ENCODE measurements at places on chromosomes 6 and 20. TPM values are rescaled to one million over a fixed set of nuclear protein-coding genes. Genes with fewer than 3 reads are reported as not detected.

The DYNLT2 gene
- total RNA-seq: 4.3 TPM

- no peak for DNase-seq
Measured at GRCh38 chr6:159214281-159214680, 45.1 kb downstream of the FNDC1 start.

GRCh38 chr6:31243508-31243907 lies 28.4 kb downstream of the HLA-C start:
- DNase-seq: no peak

GRCh38 chr6:41325446-41326066 lies 9.9 kb upstream of the NCR2 start:
- no peak for DNase-seq

The CCN2 gene
- 34.7 TPM for total RNA-seq

The LHFPL5 gene
- not detected for total RNA-seq

The TBXT gene
- total RNA-seq: not detected

GRCh38 chr6:8857160-8857559 lies 421.8 kb upstream of the SLC35B3 start:
- DNase-seq: no peak

DNA sequence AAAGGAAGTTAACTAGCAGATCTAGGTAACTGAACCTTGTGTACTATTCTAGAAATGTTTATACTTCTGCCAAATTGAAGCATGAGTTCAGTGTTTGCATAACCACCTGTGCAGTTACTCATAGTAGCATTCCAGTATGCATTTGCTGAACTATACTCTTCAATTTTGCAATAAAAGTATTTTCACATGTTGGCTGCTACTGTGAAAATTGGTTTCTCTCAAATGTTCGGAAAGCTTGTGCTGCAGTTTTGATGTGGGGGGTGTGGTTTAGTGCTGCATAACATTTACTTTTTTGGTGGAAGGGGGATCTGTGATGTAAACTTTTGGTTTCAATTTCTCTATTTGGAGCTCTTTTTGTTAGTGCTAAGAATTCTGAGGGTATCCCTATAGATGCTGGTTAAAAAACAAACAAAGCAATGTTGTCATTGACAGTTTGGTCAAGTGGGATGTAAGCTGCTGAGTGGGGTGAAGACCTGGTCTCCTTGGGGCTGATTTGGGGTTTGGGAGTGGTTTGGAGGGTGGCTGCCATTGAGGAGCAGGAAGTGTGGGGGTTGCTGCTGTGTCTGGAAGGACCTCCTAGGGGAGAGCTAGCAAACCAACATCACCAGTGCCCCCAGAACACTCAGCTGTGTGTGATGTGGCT lies 87.8 kb downstream of the CARMIL1 start:
- no peak for DNase-seq

GRCh38 chr6:99334526-99335127 lies 14.8 kb downstream of the FAXC start:
- peak; percentile 58 for DNase-seq

- no peak for DNase-seq
Measured at GRCh38 chr6:89975991-89976693, 81.9 kb downstream of the GJA10 start.

DNA sequence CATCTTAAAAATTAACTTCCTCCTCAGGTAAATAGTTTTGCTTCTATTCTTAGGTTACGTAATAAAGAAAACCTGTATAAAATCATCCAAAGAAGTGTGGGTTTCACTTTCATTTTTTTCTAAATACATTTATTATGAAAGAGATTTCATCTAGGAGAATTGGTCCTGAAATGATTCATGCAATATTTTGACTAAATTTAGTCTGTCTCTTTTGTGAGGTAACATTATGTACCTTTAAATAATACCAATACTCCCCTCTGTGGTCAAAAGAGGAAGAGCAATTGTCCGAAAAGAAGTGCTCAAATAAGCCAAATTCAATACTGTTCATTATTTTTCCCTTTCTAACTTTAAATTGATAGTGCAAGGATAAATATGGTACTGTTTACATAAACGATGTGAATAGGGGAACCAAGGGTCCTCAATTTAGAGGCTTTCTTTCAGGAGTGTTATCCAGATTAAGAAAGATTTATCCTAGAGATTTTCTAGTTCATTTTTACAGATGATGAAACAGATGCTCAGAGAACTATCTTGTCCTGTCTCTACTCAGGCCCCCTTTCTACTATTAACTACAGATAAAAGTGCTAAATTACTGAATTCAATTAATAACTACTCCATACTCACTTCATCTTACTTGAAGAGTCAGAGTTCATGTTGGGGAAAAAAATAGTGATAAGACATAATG lies 26.2 kb downstream of the CYP39A1 start:
- peak; percentile 33 for DNase-seq

The CLPSL1 gene
- total RNA-seq: not detected

The BPI gene
- total RNA-seq: not detected

DNA sequence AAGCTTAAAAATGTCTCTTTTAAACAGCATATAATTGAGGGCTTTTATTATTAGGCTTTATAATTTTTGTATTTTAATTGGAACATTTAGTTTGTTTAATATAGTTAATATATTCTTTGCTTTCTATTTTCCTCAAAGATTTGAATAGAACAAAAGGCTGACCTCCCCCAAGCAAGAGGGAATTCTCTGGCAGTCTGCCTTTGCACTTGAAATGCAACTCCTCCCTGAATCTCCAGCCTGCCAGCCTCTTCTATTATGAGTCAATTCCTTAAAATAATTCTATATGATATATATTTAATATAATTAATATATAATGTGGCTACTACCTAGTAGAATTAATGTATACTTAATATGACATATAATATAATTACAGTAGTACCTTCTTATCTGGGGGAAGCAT lies 69.2 kb downstream of the PTPRA start:
- no peak for DNase-seq

The VGLL2 gene
- not detected for total RNA-seq

DNA sequence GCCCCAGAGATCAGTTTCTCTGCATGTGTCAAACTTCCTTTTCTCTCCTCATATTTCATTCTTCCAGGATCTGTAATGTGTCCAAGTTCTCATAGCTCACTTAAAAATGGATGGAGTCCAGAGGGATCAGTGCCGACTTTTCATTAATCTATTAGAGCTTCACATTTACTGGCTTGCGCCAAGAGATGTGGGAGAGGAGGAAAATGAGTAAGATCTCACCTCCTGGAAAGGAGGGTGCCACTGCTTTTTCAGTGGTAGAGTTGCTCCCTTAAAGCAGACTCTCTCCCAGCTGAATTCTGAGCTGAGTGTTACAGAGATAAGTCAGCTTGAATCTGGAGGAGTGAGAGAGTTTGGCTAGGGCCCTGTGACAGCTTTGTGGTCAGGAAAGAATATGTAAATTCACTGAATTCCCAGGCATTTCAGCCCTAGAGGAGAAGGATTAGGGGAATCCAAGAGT lies 175.9 kb downstream of the SOX4 start:
- no peak for DNase-seq

- DNase-seq: no peak
Measured at GRCh38 chr6:39386487-39386886, 64.0 kb upstream of the KCNK16 start.

DNA sequence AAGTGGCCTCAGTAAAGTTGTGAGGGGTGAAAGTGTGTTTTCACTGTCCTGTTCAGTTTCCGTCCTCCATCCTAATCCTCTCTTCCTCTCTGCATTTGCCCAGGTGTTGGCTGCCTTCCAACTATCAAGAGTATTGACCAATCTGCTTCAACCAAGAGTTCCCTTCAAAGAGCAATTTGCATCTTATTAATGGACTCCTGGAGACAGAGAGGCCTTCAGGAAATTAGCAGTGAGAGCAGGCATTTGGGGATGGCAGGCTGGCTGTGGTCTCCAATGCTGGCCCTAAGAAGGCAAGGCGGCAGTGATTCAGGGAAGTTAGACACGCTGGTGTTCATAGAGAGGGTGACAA lies 77.2 kb downstream of the GPR6 start:
- no peak for DNase-seq

DNA sequence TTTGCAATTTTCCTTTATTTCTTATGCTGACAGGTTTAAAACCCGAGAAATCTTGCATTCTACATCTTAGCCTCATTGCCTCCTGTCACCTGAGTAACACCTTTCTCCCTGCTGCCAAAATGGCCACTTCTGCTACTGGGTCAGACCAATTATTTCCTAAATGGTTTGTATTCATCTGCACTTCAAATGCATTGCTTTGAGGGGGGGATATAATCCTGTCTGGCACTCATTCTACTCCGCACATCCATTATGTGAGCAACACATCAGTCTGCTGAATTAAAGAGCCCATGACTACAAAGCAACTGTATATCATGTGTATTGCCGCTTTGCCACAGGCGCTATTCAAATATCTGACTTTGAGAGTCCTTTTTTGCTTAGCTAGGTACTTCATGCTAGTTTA lies 141.6 kb upstream of the TSHZ2 start:
- DNase-seq: no peak

GRCh38 chr6:117504478-117505144 lies 22.1 kb downstream of the DCBLD1 start:
- DNase-seq: peak; percentile 68

GRCh38 chr6:148892247-148892646 lies 145.4 kb downstream of the UST start:
- DNase-seq: no peak

DNA sequence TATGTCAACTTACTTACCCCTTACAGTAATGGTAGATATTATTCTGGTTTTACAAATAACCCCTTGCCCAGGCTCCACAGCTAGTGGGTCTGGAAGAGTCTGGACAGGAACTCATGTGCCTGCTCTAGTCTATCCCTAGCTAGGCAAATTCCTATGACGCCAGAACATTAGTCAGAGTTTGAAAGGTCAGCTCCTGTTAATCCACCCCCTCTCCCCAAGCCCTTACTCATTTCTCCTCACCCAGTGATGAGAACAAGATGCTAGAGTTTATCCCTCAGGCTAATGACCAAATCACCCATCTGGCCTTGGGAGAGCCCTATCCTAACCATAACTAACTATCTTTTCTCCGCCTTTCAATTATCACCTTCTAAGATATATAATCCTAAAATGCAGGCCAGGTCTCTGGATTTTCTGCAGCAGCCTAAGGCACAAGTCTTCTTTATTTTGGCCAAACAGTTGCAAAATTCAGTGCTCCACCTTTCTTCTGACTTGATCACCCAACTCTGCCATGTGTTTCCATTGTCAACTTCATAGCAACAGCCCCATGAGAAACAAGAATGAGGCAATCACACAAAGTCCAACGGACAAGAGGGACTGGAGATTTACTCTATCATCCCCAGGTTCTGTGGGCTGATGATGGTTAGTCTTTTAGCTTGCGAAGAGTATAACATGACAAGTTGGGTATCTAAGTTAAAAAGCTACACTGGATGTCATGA lies 113.3 kb downstream of the TASP1 start:
- peak; percentile 68 for DNase-seq

DNA sequence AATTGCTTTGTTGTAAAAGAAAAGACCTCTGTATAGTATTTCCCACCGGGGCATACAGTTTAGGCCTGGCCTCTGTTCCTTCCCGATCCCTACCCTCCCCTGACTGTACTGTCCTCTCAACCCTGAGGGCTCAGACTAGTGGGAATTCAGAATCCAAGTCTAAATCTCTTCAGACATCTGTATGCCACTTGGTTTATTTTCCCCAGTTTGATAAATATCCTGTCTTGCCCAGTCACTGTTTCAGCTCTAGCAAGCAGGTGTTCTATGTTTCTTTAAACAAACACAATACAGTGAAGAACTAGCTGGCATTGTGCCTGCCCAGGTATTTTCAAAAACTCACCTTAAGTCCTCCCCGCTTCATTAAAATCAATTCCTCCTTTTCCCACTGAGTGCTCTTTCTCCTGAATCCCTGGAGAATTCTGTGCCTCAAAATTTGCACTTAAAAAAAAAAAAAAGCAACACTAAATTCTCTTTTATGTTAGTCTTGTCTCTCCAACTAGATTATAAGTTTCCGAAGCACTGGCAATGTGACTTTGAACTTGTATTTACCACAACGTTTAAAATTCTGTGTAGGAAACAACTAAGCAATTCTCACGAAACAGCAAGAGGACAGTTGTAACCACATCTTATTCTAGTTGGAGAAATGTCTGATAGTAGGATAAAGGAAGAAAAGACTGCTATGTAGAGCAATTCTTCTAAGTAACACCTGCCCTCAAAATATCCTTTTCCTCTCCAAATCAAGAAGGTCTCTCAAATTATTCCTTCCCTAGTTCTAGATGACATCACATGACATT lies 112.0 kb upstream of the CARMIL1 start:
- no peak for DNase-seq

GRCh38 chr6:90730151-90730673 lies 143.3 kb upstream of the MAP3K7 start:
- DNase-seq: no peak

- DNase-seq: no peak
Measured at GRCh38 chr6:166523782-166524559, 62.5 kb downstream of the RAMACL start.

DNA sequence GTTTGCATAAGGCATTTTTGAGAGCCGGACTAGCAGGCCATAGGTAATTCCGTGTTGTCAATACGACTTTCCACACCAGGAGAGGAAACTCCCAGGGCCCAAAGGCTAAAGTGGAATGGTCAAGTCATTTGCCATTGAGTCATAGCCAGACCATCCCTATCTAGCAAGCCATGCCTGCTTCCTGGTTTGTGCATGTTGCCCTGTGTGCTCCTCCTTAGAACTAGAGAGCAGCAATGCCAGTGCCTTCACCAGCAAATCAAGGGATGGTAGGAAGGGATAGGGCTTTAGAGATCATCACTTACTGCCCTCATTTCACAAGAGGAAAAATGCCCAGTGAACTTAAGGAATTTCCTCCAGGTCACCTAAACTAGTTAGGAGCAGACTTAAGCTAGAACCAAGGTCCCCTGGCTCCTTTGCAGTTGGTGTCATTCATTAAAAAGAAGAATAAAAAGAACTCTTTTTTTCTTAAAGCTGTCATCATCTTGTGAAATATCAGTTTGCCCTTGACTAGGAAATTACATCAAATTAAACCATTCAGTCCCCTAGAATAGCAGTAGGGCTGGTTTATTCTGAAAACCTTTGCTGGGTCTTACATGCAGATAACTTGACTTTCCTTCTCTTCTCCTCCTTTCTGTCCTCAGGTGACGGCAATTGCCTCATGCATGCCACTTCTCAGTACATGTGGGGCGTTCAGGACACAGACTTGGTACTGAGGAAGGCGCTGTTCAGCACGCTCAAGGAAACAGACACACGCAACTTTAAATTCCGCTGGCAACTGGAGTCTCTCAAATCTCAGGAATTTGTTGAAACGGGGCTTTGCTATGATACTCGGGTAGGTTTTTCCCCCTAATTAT lies 7.4 kb downstream of the TNFAIP3 start:
- no peak for DNase-seq

The RIPOR2 gene
- total RNA-seq: 0.06 TPM

Measured in HepG2 (cell line).